ENCODE measurements at places on chromosomes 7 and 10. TPM values are rescaled to one million over a fixed set of nuclear protein-coding genes. Genes with fewer than 3 reads are reported as not detected.
A peak's percentile ranks its signal among the peaks of the same experiment; 100 is the strongest.

UNCX gene
- total RNA-seq = not detected

SLC12A9 gene
- 60.7 TPM for total RNA-seq

TUBAL3 gene
- 0.39 TPM for total RNA-seq

FXYD4 gene
- not detected for total RNA-seq

CDH23 gene
- total RNA-seq = 1.0 TPM

CPEB3 gene
- 2.3 TPM for total RNA-seq

FOXP2 gene
- total RNA-seq = not detected

C10orf105 gene
- not detected for total RNA-seq

ASZ1 gene
- not detected for total RNA-seq

DNA sequence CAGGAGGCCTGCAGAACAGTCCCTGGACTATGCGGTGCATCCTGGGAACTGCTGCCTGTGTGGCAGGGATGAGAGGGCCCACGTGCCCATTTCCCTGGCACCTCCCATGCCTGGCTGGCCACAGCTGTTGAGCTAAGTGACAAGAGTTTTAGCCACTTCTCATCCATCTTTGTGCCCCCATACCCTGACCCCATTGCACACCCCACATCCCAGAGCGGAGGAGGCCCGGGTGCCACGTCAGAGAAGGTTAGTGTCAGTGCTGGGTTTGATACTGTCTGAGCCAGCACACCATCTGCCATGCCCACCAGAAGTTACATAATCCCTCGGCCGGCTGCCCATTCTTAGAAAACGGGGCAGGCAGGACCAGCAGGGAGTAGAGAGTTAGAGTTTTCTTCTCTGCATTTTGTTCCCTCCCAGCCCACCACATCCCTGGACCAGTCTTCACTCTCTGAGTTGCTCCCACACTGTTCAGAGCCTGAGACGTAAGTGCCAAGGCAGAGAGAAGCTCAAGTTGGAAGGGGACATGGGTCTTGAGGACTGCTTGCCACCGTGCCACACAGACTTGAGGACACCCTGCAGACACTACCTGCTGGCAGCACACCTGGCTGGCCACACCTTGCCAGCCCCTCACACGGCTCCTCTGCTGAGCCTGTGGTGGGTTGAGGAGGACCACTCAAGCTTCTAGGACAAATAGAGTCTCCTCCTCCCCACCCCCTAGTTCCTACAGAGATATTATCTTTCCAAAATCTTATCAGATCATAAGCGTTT is 13.1 kb downstream of the UNC5B start:
- no peak overlapping the region for H3K27ac ChIP-seq
- peaks cover 25% of the 10 kb centered on the region for H3K4me1 ChIP-seq
- H3K27me3 ChIP-seq = no peaks in the 10 kb centered on the region
- no peak overlapping the region for H3K4me3 ChIP-seq
- DNase-seq = peak; percentile 29
- no peaks in the 10 kb centered on the region for H3K36me3 ChIP-seq

GRCh38 chr7:123633553-123633952 is 22.1 kb upstream of the LMOD2 start:
- no peak overlapping the region for H3K27ac ChIP-seq
- H3K27me3 ChIP-seq = no peaks in the 10 kb centered on the region
- peaks cover 11% of the 10 kb centered on the region for H3K4me1 ChIP-seq
- no peak for DNase-seq
- H3K36me3 ChIP-seq = no peaks in the 10 kb centered on the region

GRCh38 chr7:4052130-4052529 is 630.0 kb upstream of the FOXK1 start:
- no peak for DNase-seq
- no peak overlapping the region for H3K27ac ChIP-seq
- no peak overlapping the region for H3K4me3 ChIP-seq
- H3K36me3 ChIP-seq = no peaks in the 10 kb centered on the region
- no peaks in the 10 kb centered on the region for H3K27me3 ChIP-seq
- no peaks in the 10 kb centered on the region for H3K4me1 ChIP-seq

- H3K27me3 ChIP-seq = no peaks in the 10 kb centered on the region
- H3K27ac ChIP-seq = no peak overlapping the region
- no peaks in the 10 kb centered on the region for H3K36me3 ChIP-seq
- no peak overlapping the region for H3K4me3 ChIP-seq
These were observed 169.9 kb upstream of the AOAH start for GRCh38 chr7:36894190-36894589.

- DNase-seq = no peak
- H3K4me3 ChIP-seq = no peak overlapping the region
- no peaks in the 10 kb centered on the region for H3K27me3 ChIP-seq
- no peaks in the 10 kb centered on the region for H3K36me3 ChIP-seq
These were observed 94.1 kb downstream of the LRRN3 start for GRCh38 chr7:111184987-111185386.

DNA sequence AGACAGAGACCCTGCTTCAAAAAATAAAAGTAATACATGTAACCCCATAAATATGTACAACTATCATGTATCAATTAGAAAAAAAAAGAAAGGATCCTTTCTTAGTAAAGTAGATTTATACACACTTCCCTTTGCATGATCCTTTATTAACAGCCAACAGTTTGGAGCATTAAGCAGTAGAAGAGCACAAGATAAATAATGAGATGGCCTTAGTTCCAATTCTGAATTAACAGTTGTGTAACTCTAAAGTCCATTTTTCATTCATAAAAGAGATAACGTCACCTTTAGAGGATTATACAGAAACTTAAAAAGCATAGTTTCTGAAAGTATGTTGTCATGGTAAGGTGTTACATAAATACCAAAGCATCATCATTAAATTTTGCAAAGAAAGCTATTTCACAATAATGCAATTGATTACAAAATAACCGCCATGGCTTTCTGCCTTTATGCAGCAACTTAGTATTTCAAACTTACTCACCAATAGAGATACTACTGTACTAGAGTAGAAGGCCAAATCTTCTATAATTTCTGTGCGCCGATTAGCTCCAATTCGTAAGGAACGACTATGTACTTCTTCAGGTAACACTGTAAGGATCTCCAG is 40.3 kb downstream of the TNPO3 start:
- H3K36me3 ChIP-seq = no peaks in the 10 kb centered on the region
- no peak overlapping the region for H3K27ac ChIP-seq
- no peak for DNase-seq
- no peaks in the 10 kb centered on the region for H3K27me3 ChIP-seq

DNA sequence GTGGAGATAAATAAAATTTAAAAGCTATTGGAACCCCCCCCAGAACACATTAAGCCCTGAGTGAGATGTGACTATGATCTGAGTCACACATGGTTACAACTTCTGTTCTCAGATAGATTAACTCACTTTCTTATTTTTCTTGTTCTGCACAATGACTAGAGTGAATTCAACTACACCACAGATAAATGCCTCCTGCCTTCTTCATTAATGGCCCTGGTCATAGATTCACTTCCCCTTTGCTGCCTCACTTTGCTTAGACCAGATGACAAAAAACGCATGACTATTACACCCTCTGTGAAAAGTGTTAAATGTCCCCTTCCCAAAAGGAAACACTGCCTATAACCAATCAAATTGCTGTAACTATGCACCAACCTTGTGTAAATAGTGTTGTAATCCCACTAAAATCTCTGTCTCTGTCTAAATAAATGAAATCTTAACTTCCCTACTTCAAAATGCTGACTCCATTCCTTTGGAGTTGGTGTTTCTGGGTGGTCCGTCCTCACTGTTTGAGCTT is 49.4 kb downstream of the AKR1D1 start:
- peak overlapping the region; percentile 35 for H3K27ac ChIP-seq
- H3K4me3 ChIP-seq = no peak overlapping the region
- H3K4me1 ChIP-seq = peaks cover 26% of the 10 kb centered on the region
- DNase-seq = no peak

GRCh38 chr10:1630304-1630703 is 107.0 kb downstream of the ADARB2 start:
- H3K27me3 ChIP-seq = no peaks in the 10 kb centered on the region
- no peak for DNase-seq
- H3K27ac ChIP-seq = no peak overlapping the region
- no peaks in the 10 kb centered on the region for H3K4me1 ChIP-seq
- no peak overlapping the region for H3K4me3 ChIP-seq
- no peaks in the 10 kb centered on the region for H3K36me3 ChIP-seq

DNA sequence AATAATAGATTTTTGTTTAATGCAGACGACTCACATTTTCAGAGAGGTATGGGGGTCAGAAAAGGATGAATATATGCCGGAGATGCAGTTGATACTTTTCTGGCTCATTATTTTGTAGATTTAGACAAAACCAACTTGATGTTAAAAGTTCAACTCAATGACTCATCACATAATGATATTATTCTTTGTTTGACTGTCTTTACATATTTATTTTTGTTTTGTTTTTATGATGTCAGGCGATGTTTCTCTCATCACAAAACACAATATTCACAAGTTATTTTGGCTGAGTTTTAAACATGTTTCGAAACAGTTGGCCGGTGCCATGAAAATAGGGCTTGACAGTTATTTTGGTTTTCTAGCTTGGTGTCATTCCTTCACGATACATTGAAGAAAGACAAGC is 1.3 kb downstream of the GJD4 start:
- no peak overlapping the region for H3K27ac ChIP-seq
- H3K27me3 ChIP-seq = no peaks in the 10 kb centered on the region
- no peaks in the 10 kb centered on the region for H3K4me1 ChIP-seq

- no peaks in the 10 kb centered on the region for H3K36me3 ChIP-seq
- no peak overlapping the region for H3K4me3 ChIP-seq
- H3K27ac ChIP-seq = no peak overlapping the region
- H3K4me1 ChIP-seq = no peaks in the 10 kb centered on the region
- DNase-seq = no peak
These were observed 683.7 kb downstream of the POM121L12 start for GRCh38 chr7:53719122-53719521.

DNA sequence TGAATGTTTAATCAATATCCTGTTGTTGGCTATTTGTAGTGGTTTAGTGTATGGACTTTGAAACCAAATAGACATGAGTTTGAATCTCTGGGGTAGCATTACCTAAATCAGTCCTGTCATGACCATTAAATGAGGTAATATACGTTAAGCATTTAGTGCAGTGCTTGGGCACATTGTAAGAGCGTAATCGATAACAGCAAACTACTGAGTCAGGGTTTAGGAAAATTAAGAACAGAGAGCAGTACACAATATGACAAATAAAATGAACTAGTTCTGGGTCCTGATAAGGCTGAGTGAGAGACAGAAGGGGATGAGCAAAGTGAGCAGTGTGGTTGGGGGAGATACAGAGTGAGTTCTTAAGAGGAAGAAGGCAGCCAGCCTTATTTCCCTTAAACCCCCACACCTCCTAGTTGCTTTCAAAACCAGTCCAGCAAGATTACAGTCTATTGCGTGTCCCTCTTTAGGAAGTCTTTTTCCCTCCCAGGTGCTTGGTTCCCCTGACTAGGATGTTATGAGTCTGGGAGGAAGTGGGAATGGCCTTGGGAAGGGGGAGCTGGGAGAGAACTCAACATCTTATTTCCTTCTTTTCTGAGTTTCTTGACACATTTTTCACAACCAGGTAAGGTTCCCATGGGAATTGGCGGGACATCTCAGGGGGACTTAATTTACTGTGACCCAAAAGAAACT is 171.0 kb downstream of the SND1 start:
- H3K27me3 ChIP-seq = no peaks in the 10 kb centered on the region
- no peaks in the 10 kb centered on the region for H3K36me3 ChIP-seq
- peak overlapping the region; percentile 65 for H3K27ac ChIP-seq
- peaks cover 45% of the 10 kb centered on the region for H3K4me1 ChIP-seq

DNA sequence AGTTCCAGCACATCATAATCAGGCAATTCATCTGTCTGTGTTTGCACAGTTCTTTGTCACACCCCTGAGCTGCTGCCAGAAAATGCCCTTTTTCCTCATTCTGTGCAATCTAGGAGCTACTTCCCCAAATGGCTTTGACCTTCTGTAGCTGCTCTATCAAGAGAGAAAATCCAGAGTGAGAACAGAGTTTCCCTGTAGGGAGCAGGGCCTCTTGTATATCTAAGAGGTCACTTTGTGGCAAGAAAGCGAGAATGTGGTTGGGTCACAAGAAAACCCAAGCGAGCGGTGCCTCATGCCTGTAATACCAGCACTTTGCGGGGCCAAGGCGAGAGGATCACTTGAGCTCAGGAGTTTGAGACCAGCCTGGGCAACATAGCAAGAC is 24.3 kb downstream of the SLC29A3 start:
- H3K27me3 ChIP-seq = no peaks in the 10 kb centered on the region

DNA sequence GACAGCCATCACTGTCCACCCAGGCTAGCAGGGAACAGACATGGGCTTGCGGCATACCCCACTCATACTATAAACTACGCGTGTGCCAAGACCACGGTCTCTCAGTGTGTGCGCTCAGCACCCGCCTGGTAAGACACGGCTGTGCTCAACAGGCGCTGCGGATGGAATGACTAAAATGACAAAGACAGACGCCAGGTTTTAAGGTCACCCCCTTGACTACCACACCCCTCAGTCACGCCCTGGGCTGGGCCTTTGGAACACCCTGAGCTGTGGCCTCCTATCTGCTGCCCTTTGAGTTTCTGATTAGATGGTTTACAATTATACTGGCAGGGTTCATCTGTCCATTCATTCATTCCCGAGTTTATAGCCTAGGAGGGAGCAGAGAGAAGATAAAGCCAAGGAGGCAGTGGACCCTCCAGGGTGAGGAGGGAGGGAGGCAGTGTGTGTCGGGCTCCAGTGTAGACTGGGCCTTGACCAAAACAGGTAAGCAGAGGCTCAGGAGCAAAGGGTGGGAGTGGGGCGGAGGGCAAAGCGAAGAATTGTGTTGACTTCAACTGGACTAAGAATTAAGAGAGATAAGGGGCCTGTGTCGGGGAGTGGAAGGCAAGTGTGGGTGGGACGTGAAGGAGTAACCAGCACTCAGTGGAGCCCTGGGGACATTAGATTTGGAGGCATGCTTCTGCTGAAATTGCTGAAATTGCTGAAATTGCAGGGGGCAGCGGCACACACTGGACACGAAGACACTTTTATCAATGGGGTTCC is 35.0 kb downstream of the TNS3 start:
- DNase-seq = peak; percentile 34
- H3K36me3 ChIP-seq = peaks cover 8% of the 10 kb centered on the region
- peak overlapping the region; percentile 74 for H3K27ac ChIP-seq
- peaks cover 67% of the 10 kb centered on the region for H3K4me1 ChIP-seq

DNA sequence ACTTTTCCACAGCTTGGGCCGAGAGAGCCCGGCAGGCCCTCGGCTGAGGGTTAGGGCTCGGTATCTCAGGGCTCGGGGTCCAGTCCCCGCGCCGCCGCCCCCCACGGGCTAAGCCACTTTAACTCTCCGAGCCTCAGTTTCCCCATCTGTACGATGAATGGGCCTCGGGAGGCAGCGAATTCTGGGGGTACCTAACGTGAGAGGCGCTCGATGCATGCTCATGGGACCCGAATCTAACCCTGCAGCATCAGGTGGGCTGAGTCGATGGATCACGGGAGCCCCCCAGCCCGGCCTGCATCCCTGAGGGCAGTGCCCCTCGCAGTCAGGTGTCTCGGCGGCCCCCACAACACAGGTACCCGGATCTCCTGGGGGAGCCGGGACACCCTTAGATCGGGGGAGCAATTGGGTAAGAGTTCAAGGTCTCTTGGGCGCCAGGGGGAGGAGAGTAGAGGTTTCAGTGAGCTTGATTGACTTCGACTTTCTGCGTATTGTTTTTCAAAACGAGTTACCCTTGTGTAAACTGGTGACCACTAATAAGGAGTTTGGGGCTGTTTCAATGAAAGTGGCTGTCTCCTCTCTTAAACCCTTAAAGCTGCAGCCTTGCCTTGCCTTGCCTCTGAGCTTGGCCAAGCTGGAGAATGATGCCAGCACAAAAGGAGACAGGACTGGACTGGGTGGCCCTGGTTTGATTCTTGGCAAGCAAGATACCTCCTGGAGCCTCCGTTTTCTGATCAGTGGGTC is 631 bp downstream of the POR start:
- H3K27ac ChIP-seq = peak overlapping the region; percentile 63
- no peaks in the 10 kb centered on the region for H3K27me3 ChIP-seq
- no peak for DNase-seq
- no peaks in the 10 kb centered on the region for H3K4me1 ChIP-seq
